GM20000 (cell line): ENCODE measurements at places on chromosomes 4 and X.

GRCh38 chrX:69116077-69116476 is 49.2 kb downstream of the PJA1 start:
- no peak for DNase-seq

DNA sequence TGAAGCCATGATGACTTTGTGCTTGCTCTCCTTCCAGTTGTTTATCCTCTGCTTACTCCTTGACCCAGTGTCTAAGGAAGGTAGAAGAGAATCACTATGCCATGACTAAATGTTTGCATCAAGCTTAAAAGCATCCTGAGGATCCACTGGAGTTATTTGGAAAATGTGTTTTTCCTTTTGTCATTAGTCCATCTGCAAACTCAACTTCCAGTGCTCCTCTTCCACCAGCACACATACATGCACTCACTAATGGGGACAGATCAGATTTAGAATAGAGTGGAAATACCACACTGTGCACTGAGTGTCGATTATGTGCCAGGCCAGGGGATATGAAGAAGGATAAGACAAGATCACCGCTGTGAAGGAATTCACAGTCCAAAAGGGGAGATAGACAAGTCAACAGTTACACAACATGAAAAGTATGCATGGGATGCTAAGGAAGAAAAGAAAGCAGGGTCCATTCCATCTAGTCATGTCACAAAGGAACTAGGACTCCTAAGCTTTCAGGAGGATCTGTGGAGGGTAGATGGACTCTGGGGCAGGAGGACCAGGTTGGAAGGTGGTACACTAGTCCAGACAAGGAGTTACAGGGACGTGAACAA is 1.9 kb downstream of the OCIAD2 start:
- no peak for DNase-seq

DNA sequence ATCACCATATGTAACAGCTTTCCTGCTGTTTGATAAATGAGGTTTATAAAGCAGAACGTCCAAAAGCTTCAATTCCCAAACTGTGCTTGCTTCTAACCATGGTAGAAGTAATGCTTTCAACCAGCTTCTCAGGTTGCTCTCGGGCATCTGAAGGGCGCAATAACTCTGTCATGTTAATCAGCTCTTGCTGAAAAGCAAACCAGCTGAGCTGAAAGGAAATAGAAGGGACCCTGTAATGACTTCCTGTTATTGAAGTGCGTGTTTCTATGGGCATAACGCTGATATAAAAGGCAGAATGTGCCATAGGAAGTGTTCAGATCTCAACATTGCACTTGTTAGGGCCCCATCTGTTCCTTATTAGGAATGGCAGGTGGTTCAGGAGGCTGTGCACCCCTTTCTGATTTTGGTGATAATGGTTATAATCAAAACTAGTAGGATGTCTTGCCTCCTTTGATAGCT is 21.2 kb downstream of the HERC3 start:
- no peak for DNase-seq

DNA sequence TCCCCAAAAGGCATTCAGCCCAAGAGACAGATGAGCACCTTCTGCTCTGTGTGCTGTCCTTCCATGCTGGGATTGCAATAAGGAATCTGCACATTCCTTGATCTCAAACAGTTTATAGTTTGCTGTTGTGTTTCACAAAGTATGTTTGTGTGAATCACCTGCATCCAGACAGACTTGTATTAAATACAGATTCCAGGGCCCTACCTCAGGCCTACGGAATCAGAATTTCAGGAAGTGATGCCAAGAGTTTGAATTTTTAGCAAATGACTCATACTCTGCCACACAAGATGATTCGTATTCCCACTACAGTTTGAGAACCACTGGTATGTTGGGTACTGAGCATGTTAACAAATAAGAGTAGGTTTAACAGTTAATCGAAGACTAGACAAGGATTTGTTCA is 7.0 kb downstream of the VAMP7 start:
- no peak for DNase-seq

DNA sequence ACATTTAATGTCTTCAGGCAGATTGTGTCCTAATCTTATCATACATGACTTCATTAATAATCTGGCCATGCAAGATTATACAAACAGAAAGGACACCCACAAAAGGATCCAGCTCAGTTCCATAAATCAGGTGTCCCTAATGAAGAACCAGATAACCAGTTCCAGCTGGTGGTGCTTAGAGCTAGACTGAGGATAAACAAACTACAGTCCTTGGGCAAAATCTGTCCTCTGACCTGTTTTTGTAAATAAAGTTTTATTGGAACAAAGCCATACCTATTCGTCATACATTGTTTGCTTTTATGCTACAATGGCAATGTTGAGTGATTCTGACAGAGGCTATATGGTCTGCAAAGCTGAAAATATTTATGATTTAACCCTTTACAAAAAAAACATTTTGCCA is 199.5 kb downstream of the MID1IP1 start:
- DNase-seq, result no peak

GRCh38 chrX:49039598-49040375 is 3.4 kb downstream of the TFE3 start:
- DNase-seq, result peak; percentile 60

- no peak for DNase-seq
Measured at GRCh38 chr4:131551306-131551705, 1597.8 kb upstream of the PCDH10 start.

DNA sequence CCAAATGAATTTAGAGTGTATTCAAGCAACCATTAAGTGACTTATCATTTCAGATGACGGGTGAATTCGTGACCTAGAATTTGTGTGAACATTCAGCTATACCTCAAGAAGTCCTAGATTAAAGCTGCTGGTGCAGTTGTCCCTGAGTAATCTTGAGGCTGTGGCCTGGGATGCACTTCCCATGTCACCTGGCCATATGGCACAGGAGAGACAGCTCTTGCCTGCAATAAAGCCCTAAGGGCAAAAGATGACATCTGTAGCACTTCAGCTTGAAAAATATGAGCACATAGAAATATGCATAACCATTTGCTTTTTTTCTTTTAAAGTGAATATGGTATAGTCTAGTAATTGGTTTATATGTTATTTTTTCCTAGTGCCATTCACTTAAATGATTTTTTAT is 125.8 kb downstream of the FHDC1 start:
- no peak for DNase-seq

DNA sequence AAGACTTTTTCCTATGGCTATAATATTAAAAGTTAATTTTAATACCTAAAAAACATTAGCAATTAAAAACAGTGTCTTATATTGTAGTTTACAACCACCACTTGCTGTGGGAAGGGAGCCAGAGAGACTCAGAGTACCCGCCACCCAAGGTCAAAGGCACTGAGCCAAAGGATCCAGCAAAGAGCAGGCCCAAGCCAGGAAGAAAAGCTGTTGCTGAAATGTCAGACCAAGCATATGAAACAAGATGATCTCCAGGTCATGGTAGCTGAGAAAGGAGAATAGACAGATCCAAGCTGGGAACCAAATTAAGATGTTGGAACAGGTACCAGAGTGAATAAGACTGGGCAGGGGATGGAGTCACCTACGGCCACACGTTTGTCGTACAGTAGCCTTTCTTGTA is 18.8 kb upstream of the ATOH1 start:
- no peak for DNase-seq
